Stimulated activated CD8-positive, alpha-beta memory T cell treated with anti-CD3 and anti-CD28 coated beads, Interleukin-4, amount 100 ng/mL, for 1 hour (primary cell): ENCODE measurements at places on chromosomes 5 and 9.
A peak's percentile ranks its signal among the peaks of the same experiment; 100 is the strongest.

- DNase-seq, result no peak
Observed at GRCh38 chr5:127316011-127316410, 25.4 kb downstream of the MEGF10 start.

DNA sequence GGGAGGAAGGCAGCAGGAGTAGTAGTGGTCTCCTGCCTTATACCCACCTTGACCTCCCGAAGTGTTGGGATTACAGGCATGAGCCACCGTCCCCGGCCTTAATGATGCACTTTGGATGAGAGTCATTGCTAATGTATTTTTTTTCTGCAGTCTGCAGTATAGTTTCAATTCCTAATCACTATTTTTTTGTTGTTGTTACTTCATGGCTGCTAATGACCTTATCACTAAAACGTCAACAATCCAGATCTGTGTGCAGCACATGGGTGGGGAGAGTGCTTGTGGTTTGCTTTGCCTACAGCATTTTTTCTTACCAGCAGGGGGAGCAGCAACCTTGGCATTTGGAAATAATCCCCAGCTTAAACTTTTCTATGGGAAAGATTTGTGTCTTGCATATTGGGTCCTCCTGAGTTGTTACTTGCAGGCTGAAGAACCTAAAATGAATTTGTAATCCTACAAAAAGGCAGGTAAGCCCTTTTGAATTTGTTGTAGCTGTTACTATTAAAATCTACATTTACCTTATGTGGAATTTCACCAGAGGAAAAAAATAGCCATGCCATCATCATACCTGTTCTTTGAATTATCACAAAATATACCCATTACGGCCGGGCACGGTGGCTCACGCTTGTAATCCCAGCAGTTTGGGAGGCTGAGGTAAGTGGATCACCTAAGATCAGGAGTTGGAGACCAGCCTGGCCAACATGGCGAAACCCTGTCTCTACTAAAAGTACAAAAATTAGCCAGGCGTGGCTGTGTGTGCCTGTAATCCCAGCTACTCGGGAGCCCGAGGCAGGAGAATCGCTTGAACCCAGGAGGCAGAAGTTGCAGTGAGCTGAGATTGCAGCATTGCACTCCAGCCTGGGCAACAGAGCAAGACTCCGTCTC lies 6.3 kb upstream of the MED7 start:
- DNase-seq, result peak; percentile 68

GRCh38 chr5:74839229-74839628 lies 27.0 kb downstream of the FAM169A start:
- DNase-seq, result no peak

- no peak for DNase-seq
Observed at GRCh38 chr9:98011122-98011521, 28.0 kb downstream of the ANP32B start.

DNA sequence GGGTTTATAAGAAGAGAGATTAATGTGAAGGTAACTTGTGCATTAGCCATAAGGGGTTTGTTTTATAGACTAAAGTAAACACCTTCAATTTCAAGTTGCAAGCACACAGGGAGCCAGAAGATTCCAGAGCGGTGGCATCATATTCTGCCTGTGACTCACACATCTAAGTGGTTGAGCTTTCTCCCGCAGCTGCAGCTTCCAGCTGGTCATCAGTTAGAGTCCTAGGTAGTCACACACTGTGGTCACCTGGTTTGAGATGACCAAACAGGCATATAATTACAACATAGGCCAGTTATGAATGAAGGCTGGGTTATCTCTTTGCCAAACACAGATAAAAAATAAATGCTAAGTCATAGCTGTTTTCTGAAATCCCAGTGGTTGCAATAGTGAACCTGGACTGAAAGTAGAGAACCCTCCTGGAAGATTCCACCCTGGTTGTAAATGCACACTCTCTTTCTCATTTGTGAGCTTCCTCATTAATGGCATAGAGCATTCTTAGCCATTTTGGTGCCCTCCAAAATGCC lies 171.3 kb downstream of the GDNF start:
- DNase-seq, result no peak

DNA sequence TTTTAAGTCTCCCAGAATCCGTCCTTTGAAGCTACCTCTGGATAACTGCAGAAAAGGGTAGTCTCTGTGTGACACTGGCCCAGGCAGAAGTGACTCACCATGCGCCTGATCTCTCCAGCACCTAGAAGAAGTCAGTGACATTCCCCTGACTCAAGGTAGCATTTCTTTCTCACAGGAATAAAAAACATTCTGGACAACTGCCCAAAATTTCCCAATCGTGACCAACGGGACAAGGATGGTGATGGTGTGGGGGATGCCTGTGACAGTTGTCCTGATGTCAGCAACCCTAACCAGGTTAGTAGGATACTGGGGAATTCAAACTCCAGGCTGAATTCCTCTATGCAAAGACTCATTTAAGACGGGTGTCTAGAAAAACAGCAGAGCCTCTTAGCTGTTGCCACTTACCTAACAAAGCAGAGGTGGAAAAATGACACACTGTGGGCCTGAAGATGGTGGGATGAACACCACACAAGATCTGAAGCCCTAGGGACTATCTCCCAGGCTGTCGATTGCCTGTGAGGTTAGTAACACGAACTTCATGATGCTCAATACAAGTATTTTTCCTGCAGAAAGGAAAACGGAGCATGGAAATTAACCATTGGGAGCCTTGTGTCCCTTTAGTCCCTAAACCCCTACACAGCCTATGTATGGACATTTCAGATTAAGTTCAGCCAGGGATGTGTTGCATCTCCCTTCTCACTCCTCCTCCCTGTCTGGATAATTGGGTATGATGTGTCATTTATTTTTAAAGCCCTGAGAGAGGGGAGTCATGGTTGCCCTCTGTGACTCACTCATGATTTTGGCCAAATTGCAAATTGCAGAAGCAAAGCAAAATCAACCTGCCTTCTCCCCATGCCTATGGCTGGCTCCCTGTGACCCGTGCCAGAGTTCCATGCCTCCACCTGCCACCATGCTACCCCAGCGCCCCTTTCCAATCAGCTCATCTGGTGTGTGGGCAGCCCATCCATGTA lies 37.2 kb downstream of the THBS4 start:
- DNase-seq, result no peak

GRCh38 chr9:133257465-133257956 lies 17.5 kb downstream of the ABO start:
- DNase-seq, result no peak

GRCh38 chr9:89313842-89314241 lies 2.8 kb downstream of the CKS2 start:
- no peak for DNase-seq

DNA sequence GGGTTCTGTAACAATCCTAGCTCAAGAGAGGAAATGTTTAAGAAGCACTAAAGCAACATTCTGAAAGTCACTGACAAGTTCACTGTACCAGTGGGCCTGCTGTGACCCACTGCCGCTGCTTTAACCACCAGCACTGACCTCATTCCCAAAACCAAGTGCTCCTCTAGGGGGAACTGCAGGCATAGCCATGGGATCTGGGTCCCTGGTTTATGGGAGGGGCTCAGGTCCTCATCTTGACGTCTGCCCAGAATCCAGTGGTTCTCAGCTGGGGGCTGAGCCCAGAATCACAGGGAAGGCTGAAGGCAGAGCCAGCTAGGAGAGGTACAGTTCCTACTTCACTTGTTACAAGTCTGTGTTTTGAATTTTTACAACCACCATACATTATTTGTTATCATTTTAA lies 36.1 kb upstream of the SLC2A8 start:
- no peak for DNase-seq

- no peak for DNase-seq
Observed at GRCh38 chr5:57537811-57538210, 55.2 kb upstream of the ACTBL2 start.

GRCh38 chr5:139482050-139482889 lies at the start of gene STING1:
STING1 (minus strand) TSS chr5:139482758; CDS start chr5:139481704, 1,054 bp downstream.
- no peak for DNase-seq

GRCh38 chr5:351921-352245 lies 30.4 kb downstream of the AHRR start:
- no peak for DNase-seq

- DNase-seq, result no peak
Observed at GRCh38 chr9:6575324-6576034, 70.0 kb downstream of the GLDC start.

- no peak for DNase-seq
Observed at GRCh38 chr5:132566657-132567056, 9.9 kb downstream of the RAD50 start.

GRCh38 chr9:136268735-136269134 lies 23.1 kb upstream of the QSOX2 start:
- no peak for DNase-seq

DNA sequence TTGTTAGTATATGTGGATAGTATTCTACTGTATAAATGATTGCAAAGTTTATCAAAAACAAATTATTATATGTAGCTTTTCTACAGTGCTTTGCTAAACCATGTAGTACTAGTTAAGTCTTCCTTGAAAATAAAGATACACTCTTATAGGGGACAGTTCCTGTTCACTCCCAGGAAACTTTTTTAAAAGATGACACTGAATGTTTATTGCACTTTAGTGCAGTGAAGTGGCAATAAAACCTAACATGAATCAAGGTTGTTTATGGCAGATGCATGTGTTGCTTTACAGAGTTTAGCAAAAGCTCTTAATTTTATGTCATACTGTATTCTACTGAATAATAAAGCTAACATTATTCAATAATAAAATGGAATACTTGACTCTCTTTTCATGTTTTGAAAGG lies 51.7 kb downstream of the GABRA1 start:
- no peak for DNase-seq

DNA sequence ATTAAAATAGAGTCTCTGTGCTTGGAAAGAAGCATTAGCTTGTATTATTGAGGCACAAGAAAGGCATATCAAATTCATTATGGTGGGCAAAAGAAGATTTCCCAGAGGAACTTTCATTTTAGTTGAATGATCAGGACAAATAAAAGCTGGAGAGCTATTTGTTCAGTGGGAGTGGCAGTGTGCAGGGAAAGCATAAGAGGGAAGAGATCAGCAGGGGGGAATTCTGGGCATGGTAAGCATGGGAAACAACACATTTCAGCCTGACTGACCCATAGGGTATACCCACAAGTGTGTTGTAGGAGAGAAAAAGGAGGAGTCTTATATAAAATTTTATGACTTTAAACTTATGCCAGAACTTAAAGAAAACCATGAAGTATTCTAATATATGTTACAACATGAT lies 167.7 kb upstream of the RASA1 start:
- DNase-seq, result no peak

- DNase-seq, result no peak
Observed at GRCh38 chr5:149282027-149282965, 10.6 kb downstream of the AFAP1L1 start.

DNA sequence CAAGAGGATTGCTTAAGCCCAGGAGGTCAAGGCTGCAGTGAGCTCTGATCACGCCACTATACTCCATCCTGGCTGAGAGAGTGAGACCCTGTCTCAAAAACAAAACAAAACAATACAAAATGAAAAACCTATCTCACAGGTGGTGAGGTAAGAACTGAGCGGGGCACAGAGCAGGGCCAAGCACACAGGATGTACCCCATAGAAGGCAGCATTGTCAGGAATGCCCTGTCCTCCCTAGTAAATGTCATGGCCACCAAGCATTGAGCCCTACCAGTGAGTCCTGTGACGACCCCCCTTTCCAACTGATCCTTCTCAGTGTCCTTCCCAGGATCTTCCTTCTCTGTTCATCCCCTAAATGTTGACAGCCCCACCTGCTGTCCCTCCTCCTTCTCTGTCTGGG lies 44.6 kb upstream of the ALDH1B1 start:
- no peak for DNase-seq

GRCh38 chr9:5500441-5501235 lies 9.7 kb upstream of the PDCD1LG2 start:
- DNase-seq, result no peak

- DNase-seq, result peak; percentile 46
Observed at GRCh38 chr5:179836225-179837019, 15.7 kb downstream of the SQSTM1 start.

DNA sequence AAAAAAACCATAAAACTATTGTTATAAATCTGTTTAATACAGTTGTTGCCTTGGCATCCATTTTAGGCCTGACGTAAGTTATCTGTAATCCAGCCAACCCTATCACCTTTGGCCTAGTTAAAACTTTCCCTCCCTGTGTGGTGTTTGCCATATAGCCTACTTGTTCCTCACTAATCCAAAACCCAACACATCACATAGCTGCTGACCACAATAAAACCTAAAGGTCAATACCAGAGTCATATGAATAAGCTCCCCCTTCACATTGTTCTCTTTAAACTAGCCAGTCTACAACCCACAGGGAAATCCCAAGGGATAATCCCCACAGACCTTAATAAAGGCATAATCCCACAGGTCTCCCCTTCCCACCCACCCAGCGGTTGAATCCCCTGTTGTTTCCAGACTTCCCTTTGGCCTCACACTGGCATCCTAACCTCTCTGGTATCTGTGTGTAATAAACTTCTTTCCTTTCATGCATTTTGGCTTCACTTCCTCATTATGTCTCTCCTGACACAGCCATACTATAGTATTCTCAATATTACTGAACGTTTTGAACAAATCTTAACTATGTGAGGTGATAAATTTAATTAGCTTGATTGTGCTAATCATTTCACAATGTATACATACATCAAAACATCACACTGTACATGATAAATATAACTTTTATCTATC lies 50.8 kb downstream of the DTWD2 start:
- DNase-seq, result no peak

DNA sequence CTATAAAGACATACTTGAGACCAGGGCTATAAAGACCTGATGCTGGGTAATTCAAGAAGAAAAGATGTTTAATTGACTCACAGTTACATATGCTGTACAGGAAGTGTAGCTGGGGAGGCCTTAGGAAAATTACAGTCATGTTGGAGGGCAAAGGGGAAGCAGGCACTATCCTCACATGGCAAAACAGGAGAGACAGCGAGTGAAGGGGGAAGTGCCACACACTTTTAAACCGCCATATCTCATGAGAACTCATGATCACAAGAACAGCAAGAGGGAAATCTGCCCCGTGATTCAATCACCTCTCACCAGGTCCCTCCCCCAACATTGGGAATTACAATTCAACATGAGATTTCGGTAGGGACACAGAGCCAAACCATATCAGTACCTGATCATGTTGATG lies 89.9 kb upstream of the ADAMTSL1 start:
- DNase-seq, result no peak

GRCh38 chr5:62149879-62150278 lies 156.1 kb upstream of the KIF2A start:
- DNase-seq, result no peak

DNA sequence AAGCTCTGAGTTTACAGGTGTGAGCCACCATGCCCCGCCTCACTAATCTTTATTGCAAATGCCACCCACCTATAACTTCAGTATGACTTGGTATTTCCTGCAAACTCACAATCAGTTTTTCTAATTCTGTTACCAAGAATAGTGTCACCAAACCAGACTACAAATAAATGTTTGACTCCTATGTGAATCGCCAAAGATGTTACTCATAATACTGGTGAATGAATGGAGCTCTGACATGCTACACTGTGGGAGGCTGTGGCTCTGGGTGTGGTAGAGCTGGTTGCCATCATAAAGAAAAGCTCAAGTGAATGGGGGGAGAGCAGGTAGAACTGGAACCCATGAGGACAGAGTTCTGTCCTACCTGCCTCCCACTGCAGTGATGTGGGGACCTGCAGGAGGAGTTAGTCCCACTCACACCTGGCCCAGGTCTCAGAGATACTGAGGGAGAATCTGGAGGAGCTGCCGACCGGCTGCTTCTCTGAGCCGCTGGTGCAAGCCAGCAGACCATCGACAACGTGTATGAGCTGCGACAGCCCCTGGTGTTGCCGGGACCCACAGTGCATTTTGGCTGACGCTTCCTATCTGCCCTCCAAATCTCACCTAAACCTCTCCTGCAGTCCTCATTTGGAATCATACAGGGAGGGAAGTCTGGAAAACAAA lies 95.7 kb downstream of the ENTREP1 start:
- no peak for DNase-seq

GRCh38 chr5:140020601-140021177 lies 22.4 kb downstream of the NRG2 start:
- no peak for DNase-seq

GRCh38 chr9:127446713-127447415 lies 4.3 kb downstream of the RPL12 start:
- no peak for DNase-seq
